ENCODE measurements at places on chromosomes 7 and 10.

DNA sequence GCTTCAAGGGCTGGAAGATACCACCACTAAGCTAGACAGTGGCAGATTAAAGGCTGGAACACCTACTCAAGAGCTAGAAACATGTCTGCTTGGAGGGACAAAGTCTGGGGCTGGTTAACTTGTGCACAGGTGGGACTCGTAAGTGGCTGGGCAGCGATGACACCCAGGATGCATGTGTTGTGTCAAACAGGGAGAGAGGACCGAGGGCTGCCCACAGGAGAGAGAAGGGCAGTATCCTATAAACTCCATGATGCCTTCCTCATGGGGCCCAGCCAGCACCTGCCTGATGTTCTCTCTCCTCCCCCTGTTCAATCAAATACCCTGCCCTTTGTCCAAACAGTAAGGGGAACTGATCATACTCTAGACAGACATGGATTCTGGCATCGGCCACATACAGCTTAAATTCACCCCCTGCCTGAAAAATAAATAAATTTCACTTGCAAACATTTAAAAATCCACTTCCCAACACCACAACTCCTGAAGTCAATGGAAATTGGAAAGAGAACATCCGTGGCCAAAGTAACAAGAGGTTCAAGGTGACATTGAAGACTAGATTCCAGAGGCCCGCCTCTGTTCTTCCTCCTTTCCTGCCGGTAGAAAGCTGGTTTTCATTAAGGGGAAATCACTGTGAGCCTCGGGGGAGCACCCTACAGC, 50.6 kb downstream of the CHST15 start:
- DNase-seq: no peak

GRCh38 chr7:24963218-24963617, 16.8 kb downstream of the OSBPL3 start:
- DNase-seq: no peak

DNA sequence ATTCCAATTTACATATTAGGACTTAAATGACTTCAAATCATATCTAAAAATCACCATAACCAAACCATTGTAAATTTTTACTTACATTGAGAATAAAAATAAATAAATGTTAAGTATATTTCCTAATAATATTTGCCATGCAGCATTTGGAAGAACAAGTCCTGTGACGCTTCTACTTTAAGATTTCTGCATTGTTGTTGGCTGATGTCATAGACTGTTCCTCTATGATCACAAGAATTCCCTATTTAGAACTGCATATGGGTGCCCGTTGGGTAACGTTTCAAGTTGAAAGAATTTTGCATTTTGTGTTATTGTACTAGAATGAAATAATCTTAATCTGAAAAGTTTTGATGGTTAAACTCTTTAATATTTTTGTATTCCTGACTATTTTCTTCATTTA, 5.1 kb upstream of the ITGB1 start:
- DNase-seq: no peak

DNA sequence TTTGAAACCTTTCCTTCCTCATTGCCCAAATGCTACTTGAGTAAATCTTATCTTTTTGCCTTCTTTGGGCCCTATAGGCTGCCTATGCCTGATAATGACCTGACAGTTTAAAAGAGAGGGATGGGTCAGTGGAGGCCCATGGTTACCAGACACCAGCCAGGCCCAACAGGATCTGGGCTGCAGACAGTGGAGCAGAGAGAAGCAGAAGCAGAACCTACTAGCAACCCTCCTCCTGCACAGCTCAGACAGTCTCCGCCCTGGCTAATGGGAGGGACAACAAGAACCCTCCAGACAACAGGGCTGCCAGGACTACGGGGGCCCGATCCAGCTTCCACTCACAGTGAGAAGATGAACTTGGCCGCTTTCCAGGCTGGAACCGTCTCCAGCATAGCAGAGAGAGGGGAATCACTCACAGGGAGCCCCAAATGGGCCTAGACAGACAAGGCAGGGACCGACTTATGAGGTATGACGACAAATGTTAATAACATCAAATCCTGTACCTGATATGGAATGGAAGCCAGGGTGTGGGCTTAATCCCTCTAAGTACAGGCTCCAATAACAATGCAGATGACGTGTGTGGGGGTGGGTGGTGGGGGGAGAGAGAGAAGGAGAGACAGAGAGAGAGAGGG, 31.7 kb upstream of the DGKI start:
- DNase-seq: no peak

DNA sequence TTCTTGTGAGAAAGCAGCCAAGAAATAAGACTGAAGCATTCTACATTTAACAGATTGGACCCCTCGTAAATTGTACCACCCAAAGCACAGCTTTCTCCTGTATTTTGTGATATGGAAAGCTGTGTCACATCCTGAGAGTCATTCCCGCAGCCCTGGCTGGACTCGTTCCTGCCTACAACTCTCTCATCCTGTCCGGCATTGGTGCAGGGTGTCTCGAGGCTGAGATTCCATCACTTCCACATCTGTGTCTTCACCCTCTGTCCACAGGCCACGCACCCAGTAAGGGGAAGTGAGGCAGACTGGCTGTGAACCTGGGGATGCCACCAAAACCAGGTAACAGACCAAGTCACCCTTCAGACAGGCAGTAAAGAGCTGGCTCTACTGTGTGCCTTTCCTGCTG, 146.2 kb upstream of the KLF6 start:
- no peak for DNase-seq

- DNase-seq: no peak
These were observed 79.3 kb downstream of the GOLGA7B start for GRCh38 chr10:97928897-97929296.

DNA sequence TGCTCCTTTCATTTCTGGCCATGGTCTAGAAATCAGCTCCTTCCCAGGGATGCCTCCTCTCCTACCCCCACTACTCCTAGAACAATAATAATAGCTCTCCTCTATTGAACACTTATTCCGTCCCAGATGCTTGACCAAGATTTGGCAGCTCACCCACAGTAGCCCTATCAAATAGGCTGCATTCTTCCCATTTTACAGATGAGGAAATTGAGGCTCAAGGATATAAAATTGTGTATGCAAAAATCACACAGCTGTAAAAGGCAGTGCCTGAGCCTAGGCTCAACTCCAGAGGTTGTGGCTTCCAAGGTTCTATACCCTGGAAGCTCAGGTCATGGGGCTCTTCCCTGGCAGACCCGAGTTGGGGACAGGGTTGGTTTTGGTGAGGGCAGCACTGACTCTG, 82.3 kb downstream of the C10orf105 start:
- no peak for DNase-seq
